ENCODE measurements at places on chromosomes 2 and 18.

DNA sequence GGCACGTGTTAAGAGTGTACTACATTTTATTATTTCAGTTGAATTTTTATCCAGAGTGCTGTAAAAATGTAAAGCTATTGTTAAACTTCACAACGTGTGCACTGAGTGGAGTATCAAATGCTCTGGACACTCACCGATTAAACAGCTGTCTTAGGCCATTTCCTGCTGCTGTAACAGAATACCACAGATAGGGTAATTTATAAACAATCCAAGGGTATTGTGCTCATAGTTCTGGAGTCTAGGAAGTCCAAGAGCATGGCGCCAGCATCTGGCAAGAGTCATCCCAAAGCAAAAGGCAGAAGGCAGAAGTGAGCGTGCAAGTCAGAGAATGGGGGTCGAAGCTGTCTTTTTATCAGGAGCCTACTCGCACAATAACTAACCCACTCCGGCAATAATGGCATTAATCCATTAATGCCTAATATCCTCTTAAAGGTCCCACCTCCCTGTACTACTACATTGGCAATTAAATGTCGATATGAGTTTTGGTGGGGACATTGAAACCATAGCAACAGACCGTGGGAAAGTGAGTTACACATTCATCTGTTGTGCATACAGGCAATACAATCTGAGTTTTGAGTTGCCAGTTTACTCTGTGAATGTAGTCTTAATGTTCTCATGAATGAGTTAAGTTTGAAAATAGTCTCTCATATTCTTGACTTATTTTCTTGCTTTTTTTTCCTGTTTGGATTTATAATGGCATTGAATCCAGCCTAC, 64.8 kb downstream of the ARMC9 start:
- DNase-seq, result no peak

DNA sequence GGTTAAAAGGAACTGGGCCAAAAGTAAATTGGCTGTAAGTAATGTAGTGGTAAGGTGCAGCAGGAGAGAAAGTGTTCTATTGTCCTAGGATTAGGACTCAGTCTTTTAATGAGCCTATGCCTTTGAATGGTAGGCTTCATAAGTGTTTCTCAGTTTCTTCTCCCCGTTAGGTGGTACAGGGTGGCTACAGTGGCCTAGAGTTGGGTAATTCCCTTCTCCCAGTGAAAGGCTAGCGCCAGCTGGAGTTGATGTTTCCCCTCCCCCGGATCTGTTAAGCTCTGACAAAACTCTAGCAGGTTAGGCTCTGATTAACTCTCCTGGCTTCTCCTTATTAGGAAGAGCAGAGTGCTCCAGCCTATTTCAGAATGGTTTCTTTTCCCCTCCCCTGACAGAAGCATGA, 127.7 kb downstream of the DNAH6 start:
- no peak for DNase-seq

GRCh38 chr18:27970321-27970720, 206.6 kb downstream of the CDH2 start:
- no peak for DNase-seq

DNA sequence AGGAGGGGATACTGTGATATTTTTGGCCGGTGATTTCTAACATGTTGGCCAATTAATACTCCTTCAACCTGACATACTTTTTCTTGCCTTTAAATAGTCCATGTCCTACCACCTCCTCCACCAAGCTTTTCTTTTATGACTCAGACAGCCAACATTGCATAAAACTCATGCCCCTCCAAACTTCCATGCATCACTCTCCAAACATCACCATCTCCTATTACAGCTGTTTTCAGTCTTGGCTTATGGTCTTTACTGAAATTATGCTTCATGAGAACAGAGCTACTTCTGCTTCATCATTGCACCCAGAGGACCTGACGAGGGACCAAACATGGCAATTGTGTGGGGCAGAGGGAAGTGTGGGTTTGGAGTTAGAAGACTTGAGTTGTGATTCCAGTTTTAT, 305.4 kb downstream of the LPIN1 start:
- no peak for DNase-seq

GRCh38 chr2:189851174-189851826, 67.0 kb downstream of the PMS1 start:
- DNase-seq, result no peak
